ENCODE measurements at places on chromosomes 16 and 17.

- DNase-seq = no peak
These were observed 352.5 kb downstream of the KCNJ2 start for GRCh38 chr17:70521821-70522256.

GRCh38 chr17:36857698-36858097, 79.6 kb upstream of the LHX1 start:
- DNase-seq = no peak

- DNase-seq = no peak
These were observed 673.2 kb upstream of the SOX9 start for GRCh38 chr17:71447644-71448043.

- no peak for DNase-seq
These were observed 11.3 kb downstream of the STX1B start for GRCh38 chr16:30998852-30999761.

DNA sequence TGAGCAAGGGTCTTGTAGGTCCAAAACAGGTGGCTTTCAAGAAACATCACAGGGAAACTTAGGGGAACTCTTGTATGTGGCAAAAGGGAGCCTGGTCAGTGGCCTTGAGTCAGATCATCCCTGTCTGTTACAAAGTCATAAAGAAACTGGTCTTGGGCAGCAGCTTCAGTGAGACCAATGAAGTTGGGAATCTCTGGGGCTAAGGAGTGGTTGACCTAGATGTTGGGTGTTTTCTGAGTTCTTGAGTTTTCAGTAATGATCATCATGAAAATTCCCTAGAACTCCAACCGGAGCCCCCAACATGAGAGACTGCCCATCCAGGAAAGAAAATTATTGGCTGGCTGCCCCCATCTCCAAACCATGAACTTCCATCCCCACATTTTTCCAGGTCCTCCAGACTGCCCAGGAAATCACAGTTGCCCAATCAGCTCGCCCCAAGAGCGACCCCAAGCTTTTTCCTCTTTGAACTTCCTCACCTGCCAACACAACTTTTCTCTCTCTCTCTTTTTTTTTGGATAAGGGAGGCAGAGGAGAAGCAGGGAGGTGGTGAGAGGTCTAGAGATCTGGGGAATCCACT, 3.9 kb downstream of the CCR7 start:
- DNase-seq = no peak

Data from Panc1 (cell line).